ENCODE measurements at places on chromosomes 7 and 10. TPM values are rescaled to one million over a fixed set of nuclear protein-coding genes. Genes with fewer than 3 reads are reported as not detected.

GRCh38 chr7:26198781-26199169, 1.8 kb downstream of the HNRNPA2B1 start:
- DNase-seq = no peak

DNA sequence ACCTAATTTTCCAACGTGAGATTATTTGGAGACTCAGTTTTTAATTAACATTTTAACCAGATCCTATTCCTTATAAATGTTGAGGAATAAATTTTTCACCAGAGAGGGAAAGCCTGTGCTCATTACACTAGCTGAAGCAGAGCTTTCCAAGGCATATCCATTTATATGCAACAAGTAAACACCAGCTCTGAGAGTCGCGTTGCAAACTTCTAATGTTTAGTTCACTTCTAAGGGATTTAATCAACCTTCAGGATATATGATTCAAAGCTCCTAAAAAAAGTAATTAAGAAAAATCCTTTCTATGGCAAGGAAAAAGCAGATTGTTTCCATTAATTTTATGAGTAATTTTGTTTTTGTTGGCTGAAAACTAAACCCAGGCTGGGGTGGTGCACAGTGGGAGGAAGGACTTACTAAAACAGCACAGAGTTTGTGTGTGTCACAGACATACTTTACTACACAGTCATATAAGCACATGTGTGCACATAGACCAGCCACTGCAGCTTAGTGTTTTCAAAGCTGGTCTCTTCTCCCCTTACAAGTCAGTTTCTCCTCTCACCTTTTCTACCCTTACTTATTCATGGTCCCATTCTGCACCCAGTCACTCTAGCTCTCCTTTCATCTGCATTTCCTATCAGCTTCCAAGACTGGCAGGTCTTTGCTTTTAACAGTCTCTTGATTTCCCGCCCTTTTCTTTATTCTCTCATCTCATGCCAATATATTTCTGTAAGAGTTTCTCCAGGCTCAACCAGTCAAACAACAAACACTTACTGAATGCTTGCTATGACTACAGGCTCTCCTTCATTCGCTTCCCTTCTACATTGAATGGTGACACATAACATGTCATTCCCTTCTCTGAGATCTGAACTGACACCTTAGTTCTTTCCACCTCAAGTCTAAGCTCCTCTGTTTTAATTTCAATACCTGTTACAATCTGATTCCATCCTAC, 81.1 kb upstream of the FZD1 start:
- DNase-seq = peak; percentile 62

- no peak for DNase-seq
These were observed 39.8 kb upstream of the MSRB2 start for GRCh38 chr10:23055424-23056185.

DNA sequence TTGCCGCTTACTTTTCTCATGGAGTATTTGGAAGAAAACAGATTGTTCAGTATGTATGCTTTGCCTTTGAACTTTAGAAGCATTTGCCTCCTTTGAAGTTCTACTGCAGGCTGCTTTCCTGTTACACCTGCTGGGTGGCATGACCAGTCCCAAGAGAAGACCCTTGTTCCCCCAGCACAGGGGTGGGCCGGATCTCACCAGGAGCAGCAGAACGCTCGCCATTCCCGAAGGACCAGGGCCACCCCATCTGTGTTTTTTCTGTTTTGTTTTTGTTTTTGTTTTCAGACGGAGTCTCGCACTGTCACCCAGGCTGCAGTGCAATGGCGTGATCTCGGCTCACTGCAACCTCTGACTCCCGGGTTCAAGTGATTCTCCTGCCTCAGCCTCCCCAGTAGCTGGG, 493.6 kb downstream of the PTPRN2 start:
- no peak for DNase-seq

The SLC26A5 gene
- not detected for total RNA-seq

GRCh38 chr10:106226142-106226541, 938.4 kb downstream of the SORCS1 start:
- no peak for DNase-seq

GRCh38 chr7:120723465-120724385, 134.2 kb downstream of the TSPAN12 start:
- no peak for DNase-seq

Data from MG63 (cell line).